Colonic mucosa (tissue), 4 donors: ENCODE measurements at places on chromosomes 7 and 10. TPM values are rescaled to one million over a fixed set of nuclear protein-coding genes. Genes with fewer than 3 reads are reported as not detected.

The OR6B1 gene
- total RNA-seq = not detected

DNA sequence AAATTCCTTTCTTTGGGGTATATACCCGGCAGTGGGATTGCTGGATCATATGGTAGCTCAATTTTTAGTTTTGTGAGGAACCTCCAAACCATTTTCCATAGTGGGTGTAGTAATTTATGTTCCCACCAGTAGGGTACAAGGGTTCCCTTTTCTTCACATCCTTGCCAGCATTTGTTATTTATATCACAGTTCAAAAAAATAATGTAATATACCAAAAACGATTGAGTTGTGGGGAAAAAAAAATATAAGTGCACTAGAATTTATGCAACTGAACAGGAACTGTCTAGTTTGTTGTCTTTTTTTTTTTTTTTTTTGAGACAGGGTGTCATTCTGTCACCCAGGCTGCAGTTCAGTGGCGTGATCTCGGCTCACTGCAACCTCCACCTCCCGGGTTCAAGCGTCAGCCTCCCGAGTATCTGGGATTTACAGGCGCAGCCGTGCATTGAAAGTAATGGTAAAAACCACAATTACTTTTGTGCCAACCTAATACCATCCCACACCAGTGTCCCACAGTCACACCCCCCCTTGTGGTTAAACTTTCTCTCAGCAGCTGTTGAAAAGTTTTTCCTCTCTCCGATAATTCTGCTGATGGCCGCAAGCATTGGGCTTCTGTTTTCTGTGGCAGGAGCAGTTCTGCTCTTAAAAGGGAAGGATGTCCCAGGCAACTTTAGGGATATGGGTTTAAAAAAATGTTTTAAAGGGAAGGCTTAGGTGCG, 6.8 kb upstream of the LAT2 start:
- H3K4me1 ChIP-seq = no peaks in the 10 kb centered on the region
- H3K36me3 ChIP-seq = no peaks in the 10 kb centered on the region
- H3K27me3 ChIP-seq = no peaks in the 10 kb centered on the region
- no peak overlapping the region for H3K27ac ChIP-seq
- peak; percentile 48 for DNase-seq

DNA sequence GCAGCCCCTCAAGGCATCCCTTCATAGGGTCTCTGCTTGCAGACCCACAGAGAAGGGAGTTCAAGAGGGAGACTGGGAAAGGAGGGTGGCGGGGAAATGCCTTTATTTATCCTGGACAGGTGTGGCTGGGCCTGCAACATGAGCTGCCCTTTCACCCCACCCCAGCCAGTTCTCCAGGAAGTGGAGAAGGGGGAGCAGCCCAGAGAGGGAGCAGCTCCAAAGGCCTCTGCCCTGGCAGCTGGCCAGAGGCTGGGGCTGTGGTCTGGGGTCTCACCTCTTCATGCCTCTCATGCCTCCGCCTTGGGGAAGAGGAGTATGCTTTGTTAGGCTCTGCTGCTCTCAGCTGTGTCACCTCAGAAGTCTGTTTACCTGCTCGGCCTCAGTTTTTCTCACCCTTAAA, 3.1 kb downstream of the LDB3 start:
- no peaks in the 10 kb centered on the region for H3K36me3 ChIP-seq
- no peak overlapping the region for H3K27ac ChIP-seq
- DNase-seq = peak; percentile 73
- H3K4me1 ChIP-seq = peaks cover 5% of the 10 kb centered on the region
- H3K27me3 ChIP-seq = no peaks in the 10 kb centered on the region

DNA sequence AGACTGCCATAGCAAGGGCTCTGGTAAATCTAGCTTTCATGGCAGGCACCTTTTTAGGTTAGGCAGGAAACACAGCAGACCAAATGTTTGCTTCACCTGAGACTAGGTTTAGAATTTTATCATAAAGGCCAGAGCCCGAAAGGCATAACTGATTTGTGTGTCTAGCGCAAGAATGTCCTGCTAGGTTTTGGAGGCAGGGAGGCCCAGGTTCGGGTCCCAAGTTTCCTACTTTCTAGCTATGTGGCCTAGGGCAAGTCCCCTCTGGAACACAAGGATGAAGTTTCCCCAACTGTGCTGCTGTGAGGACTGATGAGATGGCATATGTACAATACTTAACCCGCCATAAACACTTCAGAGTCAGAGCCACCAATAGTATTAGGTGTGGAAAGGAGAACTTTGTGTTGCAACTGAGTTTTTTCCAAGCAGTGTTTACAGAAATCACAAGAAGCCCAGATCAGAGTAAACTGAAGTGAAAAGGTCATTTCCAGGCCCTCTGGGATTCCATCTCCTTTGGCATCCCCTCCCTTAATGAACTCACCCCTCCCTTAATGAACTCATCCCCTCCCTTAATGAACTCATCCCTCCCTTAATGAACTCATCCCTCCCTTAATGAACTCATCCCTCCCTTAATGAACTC, 244.9 kb downstream of the SKAP2 start:
- H3K4me3 ChIP-seq = no peak overlapping the region
- H3K36me3 ChIP-seq = no peaks in the 10 kb centered on the region
- DNase-seq = no peak
- H3K4me1 ChIP-seq = no peaks in the 10 kb centered on the region

DNA sequence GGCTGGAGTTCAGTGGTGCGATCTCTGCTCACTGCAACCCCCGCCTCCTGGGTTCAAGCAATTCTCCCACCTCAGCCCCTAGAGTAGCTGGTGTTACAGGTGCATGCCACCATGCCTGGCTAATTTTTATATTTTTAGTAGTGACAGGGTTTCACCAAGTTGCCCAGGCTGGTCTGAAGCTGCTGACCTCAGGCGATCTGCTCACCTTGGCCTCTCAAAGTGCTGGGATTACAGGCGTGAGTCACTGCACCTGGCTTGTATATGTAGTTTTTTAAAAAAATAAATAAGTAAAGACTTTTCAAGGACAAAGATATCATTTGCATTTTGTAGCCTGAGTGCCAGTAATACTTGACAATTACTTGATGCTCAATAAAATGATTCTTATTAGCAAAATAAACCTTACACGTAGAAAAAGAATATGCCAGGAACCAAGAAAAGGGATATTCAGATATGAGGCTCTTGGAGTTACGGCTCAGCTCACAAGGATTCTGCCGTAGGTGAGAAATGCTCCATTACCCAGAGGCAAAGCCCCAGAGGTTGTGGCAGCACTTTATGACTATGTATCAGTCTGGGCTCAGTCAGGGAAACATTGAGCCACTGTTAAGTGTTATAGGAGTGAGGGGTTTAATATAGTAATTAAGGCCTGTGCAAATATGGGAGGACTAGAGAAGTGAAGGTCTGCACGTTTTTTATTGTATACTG, 98.5 kb downstream of the TPST1 start:
- DNase-seq = no peak
- H3K27me3 ChIP-seq = no peaks in the 10 kb centered on the region
- no peak overlapping the region for H3K4me3 ChIP-seq
- no peaks in the 10 kb centered on the region for H3K4me1 ChIP-seq

GRCh38 chr7:98551611-98552273, 65.3 kb upstream of the NPTX2 start:
- H3K27me3 ChIP-seq = no peaks in the 10 kb centered on the region
- no peak overlapping the region for H3K4me3 ChIP-seq
- H3K27ac ChIP-seq = no peak overlapping the region
- H3K4me1 ChIP-seq = no peaks in the 10 kb centered on the region
- DNase-seq = peak; percentile 21
- H3K36me3 ChIP-seq = no peaks in the 10 kb centered on the region

DNA sequence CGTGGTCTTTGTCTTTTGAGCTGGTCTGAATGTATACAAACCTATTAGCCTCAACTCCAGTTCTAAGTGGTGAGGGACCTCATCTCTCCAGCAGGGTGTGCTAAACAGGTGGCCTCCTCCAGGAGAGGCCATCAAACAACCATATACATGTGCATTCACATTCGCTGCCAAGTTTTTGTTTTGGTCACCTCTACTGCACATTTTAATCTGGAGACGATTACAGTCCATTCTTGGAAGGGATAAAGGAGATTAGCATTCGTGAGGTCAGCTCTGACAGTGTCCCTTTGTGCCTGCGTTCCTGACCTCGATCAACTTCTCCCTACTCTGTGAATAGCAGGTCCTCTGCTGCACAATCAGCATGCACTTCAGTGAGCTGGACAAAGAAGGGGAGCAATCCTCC, 60.8 kb downstream of the RHOBTB1 start:
- H3K4me1 ChIP-seq = no peaks in the 10 kb centered on the region
- no peak overlapping the region for H3K4me3 ChIP-seq
- no peaks in the 10 kb centered on the region for H3K36me3 ChIP-seq

GRCh38 chr7:19972876-19973275, 199.5 kb upstream of the TMEM196 start:
- H3K27ac ChIP-seq = no peak overlapping the region
- no peaks in the 10 kb centered on the region for H3K36me3 ChIP-seq
- no peak overlapping the region for H3K4me3 ChIP-seq
- H3K27me3 ChIP-seq = no peaks in the 10 kb centered on the region

DNA sequence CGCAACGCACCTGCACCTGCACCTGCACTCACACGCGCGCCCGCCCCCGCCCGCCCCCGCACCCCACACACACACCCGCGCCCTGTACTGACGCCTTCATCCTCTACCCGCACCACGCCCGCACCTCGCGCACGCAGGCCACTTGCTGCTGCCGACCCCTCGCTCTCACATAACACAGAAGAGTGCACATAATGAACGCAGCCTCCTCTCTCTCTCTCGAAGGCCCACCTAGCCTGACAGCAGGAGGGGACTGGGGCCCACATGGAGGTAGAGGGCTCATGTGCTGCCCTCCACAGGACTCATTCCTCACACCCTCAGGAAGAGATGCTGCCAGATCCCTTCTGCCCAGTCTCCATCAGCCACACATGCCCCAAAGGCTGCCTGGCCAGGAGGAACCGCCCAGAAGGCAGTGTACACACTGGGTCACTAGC, 432 bp upstream of the CAMK2B start:
- peaks cover 20% of the 10 kb centered on the region for H3K27me3 ChIP-seq
- no peak overlapping the region for H3K27ac ChIP-seq
- no peaks in the 10 kb centered on the region for H3K36me3 ChIP-seq
- DNase-seq = no peak
- no peaks in the 10 kb centered on the region for H3K4me1 ChIP-seq
- no peak overlapping the region for H3K4me3 ChIP-seq

DNA sequence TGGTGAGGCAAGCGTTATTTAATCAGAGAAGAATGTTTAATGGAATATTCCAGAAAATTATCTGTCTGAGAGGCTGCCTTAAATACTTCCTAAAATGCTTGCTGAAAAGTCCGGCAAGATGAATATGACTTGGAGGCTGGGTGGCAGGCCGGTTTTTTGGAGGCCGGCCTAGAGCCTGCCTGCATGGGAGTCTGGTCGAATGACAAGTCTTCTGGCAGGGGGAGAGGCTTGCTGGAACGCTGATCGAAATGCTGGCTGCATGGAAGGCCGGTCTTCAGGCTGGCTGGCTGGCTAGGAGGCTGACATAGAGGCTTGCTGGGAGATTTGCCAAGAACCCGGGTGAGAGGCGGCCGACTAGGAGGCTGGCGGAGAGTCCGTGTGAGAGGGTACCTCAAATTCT, 135.7 kb downstream of the OR13A1 start:
- H3K4me1 ChIP-seq = no peaks in the 10 kb centered on the region
- no peaks in the 10 kb centered on the region for H3K27me3 ChIP-seq
- no peak overlapping the region for H3K4me3 ChIP-seq
